ENCODE measurements at places on chromosomes 3 and 15.
A peak's percentile ranks its signal among the peaks of the same experiment; 100 is the strongest.

- no peak for DNase-seq
Measured at GRCh38 chr15:50726315-50726714, 39.2 kb downstream of the SPPL2A start.

DNA sequence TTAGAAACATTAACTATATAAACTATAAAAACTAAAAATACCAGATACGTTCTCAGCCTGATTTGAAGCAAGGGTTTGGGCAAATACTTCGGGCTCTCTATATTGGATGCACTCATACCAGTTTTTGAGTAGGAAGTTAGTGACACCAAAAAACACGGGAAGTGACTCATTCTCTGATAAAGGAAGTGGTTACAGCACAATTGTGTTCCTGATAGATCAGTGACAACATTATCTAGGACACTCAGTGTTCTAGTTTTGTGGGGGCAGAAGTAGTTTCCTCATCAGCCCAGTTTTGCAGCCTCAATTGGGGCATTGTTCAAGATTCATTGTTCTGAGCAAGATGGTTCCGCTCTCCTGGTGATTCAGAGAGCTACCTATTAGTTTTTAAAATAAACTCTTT is 469.6 kb upstream of the DPPA4 start:
- DNase-seq: peak; percentile 1

- no peak for DNase-seq
Measured at GRCh38 chr3:107810171-107811071, 280.4 kb downstream of the CD47 start.

DNA sequence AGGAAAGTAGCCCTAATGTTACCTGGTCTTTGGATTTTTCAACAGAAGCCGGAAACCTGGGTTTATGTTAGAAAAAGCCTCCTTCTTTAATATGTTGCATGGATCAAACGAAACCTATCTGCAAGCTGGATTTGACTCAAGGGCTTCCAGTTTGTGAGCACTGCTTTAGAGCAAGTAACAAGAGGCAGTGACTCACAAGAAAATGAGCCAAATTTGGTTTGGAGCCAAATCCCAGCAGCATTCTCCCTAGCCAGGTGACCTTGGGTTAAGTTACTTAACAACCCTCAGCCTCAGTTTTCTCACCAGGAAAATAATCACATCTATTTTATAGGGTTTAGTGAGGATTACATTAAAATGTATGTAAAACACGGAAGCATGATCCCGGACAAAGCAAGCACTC is 215.2 kb upstream of the PRICKLE2 start:
- no peak for DNase-seq

DNA sequence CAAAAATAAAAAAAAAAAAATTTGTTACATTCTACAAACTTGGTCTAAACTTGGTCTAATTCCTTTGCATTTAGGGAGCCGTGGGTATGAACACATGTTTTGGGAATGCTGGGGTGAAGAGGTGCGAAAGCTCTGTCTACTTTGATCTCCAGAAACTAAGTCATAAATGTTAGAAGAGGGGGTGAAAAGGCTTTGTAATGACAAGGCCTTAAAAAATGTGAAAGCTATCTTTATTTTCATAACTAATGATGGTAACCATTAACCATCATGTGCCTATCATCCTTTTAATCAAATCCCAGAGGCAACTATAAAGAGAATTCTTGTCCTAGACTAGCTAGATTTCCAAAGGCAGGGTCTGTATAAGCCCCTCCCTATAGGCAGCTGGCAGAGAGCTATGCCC is 60.9 kb downstream of the PRICKLE2 start:
- no peak for DNase-seq

DNA sequence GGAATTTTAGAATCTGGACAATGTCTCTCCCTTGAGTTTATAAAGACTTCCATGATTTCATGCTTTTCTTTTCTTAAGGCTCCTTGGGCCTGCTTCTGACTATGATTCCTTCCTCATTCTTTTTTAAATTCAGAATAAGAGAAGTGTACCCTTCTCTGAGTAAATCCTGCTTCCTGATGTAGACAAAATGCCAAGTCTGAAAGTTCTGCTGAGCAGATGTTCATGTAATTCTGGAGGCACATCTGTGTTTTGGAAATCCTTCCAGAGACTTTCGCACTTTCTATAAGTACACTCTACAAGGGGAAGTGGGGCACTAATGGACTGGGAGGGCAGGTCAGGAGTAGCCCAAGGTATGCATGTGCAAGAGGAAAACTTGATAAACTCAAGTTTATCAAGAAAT is 24.8 kb downstream of the TPM1 start:
- peak; percentile 15 for DNase-seq

GRCh38 chr3:36680952-36681351 is 83.4 kb downstream of the DCLK3 start:
- no peak for DNase-seq

- no peak for DNase-seq
Measured at GRCh38 chr3:14145670-14146380, 21.0 kb downstream of the TMEM43 start.

DNA sequence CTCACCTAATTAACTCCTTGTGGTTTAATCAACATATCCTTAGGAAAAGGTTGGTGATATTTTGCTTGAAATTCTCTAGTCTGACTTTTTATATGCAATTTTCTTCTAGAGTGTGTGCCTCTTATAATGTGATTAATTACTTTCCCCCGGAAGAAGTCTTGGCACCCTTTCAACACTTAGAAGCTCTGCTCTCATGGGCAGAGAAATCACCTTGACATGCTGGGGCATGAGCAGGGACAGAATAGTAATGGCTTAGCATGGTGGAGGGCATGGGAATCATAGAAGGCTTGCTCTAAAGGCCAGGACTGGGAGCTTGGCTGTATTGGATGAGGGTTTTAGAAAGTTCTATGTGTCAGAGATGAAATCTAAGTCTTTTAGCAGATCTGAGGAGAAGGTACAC is 293.5 kb downstream of the AGBL1 start:
- no peak for DNase-seq

- DNase-seq: peak; percentile 53
Measured at GRCh38 chr3:23667536-23668429, 138.0 kb upstream of the UBE2E1 start.

DNA sequence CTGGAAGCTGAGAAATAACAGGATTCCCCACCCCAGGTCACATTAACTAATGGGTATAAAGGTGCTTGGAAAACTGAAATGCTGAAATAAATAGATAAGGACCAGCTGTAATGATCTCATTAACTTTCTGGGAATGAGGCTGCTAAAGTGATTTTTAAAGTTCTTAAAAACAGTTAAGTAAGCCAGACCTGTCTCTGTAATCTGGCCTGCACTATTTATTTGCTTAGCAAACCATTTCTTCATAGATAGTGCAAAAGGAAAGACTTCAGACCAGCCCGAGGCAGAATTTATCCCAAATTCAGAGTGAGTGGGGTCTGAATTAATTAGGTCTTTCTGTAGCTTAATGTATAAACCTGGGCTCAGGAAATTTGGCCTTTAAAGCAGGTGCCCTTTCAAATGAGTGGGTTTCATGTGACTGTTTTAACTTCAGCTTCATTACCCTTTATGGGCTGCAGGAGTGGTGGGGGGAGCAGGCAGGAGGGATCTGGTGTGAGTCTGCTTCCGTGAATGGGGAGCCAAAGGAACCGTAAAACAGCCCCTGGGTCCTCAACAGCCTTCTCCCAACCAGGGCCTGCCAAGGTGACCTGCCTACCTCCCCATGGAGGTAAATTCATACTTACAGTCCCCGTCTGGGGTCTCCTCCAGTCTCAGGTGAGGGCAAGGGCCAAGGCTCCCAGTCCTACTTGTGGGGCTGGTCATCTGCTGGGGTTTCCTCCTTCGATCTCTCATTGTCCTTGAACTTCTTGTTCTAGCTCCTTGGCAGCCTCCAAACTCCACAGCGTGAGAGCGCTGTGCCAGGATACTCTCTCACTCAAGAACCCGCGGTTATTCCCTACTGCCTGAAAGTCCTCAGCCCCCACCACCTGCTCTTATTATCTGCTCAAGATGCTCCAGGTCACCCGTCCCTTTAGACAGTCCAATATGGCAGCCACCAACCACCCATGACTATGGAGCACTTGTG is 31.2 kb downstream of the MAGEF1 start:
- DNase-seq: no peak

DNA sequence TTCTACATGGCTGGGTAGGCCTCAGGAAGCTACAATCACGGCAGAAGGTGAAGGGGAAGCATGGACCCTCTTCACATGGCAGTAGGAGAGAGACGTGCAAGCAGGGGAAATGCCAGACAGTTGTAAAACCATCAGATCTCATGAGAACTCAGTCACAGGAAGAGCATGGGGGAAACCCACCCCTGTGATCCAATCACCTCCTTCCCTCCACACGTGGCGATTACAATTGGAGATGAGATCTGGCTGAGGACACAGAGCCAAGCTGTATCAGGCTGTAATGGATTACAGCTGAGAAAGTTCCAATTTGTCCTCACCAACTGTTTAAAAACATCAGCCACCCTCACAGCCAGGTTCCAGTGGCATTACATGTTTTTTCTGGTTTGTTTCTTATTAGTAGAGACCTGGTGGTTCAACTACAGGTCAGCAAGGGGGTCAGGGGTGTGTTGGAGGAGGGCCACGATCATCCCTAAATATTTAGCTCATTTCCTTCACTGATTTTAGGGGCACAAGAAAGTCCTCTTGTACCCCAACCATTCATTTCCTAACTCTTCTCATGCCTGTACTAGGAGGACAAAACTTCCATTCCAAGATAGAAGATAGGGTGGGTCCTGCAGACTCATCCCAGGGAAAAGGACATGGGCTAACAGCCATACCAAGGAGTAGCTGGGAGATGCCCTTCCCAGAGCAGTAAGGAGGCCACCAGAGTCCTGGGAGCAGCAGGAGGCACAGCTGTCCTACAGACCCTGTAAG is 54.4 kb downstream of the ANXA2 start:
- no peak for DNase-seq

- no peak for DNase-seq
Measured at GRCh38 chr3:188305220-188305619, 151.3 kb downstream of the LPP start.

DNA sequence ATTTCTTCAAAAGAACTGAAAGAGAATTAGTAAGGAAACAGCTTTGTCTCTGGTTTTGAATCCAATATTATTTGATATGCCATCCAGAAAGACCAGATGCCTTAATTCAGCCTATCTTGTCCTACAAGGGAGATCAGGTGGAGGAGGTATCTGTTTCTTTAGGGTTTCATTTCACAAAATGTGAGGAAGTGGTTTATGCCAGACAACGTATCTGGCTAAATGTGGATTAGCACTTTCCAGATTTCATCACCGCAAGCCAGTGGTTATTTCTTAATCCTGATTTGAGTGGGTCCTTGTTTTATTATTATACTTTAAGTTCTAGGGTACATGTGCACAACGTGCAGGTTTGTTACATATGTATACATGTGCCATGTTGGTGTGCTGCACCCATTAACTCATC is 271.1 kb downstream of the EBLN2 start:
- no peak for DNase-seq

GRCh38 chr3:50322386-50323091 is at the start of gene HYAL2:
HYAL2 (minus strand) TSS chr3:50322745; CDS start chr3:50320489, 2,256 bp downstream.
- no peak for DNase-seq

DNA sequence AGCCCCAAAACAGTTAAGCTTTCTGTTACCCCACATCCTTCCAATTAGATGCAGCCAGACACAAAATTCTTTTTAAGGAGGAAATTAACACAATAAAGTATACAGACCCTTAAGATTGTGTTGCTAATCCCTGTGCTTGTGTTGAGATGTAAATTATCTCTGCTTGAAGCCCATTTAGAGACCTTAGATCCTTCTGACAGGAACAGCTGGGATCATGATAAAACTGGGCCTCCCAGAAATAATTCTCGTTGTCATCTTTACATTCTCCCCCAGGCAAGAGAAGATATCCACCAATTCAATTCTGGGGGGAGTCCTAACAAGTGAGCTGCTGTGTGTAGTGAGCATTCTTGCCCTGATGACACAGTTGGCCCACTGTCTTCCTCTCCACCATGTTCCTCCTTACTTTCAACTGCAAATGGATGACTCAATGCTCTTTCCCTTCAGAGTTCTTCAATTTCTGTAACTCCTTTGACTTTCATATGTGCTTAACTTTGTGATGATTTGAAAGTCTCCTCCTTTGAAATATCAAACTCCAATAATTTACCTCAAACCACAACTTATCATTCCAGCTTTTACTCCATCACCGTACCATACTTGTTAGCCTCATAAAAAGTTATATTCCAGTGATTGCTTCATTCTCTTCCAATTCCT is 186.6 kb downstream of the RAP2B start:
- DNase-seq: no peak

DNA sequence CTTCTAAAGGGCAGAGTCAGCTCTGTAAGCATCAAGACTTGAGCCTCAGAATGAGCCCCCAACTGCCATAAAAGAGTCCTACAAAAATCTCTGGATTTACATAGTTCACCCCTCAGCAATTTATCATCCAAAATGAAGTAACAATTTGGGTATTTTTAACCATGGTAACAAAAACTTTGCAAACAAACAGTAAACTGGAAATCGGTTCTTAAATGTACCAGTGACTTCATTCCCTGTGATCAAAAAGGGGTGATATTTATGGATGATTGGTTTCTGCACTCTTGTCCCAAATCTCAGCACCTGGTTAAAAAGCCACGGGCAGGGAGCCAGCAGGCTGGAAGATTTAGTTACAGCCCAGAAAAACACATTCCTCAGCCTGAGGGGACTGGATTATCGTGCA is 73.6 kb downstream of the TFG start:
- DNase-seq: no peak

- DNase-seq: no peak
Measured at GRCh38 chr15:100601163-100601562, 821 bp downstream of the LINS1 start.

DNA sequence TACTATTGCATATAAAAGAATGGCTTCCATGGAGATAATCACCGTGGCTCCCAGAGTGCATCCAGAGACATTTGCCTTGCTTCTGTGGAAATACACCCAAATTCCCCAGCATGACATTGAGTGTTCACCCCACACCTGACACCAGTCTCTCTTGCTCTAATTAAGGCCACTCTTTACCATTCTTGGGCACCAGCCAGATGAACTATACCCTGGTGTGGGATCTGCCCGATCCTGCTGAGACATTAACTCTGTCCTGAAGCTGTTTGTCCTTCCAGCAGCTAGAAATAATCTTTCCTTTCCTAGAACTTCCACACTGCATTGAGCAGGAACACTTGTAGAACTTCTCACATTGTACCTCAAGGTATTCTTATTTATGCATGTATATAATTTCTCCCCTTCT is 105.2 kb downstream of the LPP start:
- no peak for DNase-seq

GRCh38 chr15:86079508-86080266 is at the start of gene AGBL1:
AGBL1 (plus strand) TSS chr15:86079871.
- no peak for DNase-seq

Data from SJSA1 (cell line).